ENCODE measurements at places on chromosomes 13 and 19.

GRCh38 chr13:52782471-52783448 lies 43.1 kb upstream of the CNMD start:
- DNase-seq: no peak

DNA sequence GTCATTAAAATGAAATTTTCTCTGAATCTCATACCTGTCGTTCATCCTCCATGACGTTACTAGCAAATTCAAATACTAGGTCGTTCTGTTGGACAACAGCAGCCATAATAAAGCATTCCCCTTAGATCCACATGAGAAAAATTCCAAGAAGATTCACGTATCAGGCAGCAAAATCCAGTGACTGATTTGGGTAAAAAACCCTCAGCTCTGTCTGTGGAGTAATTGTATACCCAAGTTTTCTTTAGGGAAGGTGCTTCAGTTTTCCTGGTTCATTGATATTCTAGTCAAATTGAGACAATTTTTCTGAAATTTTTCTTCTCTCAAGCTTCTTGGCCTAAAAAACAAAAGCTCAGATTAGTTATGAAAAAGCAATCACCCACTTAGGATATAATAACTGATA lies 37.2 kb downstream of the ELF1 start:
- DNase-seq: no peak

- peak; percentile 42 for DNase-seq
These were observed 75.9 kb downstream of the ESD start for GRCh38 chr13:46721054-46721453.

DNA sequence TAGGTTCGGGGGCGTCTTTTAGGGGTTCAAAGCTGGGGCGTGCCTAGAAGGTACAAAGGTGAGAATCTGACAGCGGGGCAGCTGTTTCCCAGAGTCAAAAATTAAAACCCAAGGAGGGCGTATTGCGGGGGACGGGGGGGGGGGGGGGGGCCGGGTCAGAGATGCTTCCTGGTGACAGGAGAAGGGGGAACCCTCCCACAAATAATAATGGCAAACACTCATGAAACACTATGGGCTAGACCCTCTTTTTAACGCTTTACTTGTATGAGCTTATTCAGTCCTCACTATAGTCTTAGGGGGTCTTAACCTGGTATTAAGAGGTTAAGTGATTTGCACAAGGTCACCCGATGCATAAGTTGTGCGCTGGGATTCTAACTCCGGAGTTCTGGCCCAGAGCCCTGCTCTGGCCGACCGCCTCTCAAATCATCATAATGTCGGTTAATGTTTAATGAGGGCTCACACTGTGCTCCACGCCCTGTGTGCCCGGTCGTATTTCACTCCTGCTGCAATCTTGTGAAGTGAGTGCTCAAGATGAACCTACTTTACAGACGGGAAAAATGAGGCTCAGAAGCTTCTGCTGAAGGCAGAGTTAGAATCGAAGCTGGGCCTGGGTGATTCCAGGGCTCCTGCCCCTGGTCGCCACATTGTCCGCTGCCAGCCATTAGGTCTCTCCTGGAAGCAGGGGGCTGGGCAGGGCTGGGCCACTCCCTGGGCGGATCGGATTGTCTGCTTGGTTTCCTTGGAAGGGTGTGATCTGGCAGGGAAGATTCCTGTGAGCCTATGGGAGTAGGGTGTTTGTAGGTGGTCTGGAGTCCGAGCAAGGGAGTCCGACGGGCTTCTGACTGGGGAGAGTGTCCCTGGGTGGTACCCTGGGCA lies 964 bp downstream of the PAK4 start:
- DNase-seq: no peak

DNA sequence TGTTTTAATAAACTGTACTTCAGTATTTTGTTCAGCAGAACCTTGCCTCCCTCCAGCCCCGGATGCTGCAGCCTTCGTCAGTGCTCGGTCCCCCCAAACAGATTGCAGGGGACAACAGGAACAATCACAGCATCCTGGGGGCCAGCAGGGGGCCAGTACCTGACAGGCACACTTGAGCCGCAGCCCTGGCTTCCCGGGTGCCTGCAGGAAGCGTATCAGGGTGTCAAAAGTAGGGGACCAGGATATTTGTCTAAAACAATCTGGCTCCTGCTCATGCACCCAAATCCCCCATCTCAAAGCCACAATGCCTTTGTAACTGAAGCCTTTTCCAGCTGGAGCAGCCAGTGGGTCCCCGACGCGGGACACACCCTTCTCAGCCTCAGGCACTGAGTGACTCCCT lies 167.5 kb upstream of the TSHZ3 start:
- DNase-seq: no peak

DNA sequence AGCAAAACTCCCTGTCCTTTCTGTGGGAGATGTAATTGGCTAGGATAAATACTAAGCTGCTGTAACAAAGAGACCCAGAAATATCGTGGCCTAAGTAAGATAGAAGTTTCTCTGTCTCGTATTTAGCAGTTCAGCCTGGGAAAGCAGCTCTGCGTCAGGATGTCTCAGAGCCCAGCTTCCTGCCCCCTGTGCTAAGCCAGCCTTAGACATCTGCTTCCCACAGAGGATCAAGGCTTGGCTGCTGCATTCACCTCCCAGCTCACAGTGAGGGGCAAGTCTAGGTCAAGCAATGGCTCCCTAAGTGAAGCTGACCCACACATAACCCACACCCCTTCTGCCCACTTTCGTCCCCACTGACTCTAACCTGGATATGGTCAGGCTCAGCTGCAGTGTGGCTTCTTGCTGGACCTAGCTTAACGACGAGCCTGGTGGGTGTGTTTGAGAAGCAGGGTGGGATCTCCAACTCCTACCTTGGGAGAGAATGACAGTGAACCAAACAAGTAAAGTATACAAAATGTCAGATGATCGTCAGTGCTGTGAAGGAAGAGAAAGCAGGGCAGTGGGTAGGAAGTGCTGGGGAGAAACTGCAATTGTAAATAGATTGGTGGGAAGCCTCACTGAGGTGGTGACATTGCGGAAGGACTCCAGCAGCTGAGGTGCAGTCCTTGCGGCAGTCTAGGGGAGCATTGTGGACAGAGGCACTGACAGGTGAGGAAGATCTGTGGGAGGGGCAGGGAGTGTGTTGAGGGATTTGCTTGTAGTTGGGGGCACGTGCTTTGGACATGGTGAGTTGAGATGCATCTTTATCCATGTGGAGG lies 82.9 kb downstream of the TNFRSF19 start:
- no peak for DNase-seq

- DNase-seq: no peak
These were observed 14.2 kb downstream of the HPN start for GRCh38 chr19:35055715-35056179.

DNA sequence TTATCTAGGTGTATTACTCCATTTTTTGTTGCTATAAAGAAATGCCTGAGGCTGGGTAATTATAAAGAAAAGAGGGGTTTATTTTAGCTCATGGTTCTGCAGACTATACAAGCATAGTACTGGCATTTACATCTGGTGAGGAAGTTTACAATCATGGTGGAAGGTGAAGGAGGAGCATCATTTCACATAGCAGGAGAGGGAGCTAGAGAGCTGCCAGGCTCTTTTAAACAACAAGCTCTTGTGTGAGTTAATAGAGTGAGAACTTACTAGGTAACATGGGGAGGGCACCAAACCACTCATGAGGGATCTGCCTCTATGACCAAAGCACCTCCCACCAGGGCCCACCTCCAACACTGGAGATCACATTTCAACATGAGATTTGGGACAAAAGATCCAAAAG lies 221.7 kb upstream of the GPC6 start:
- DNase-seq: no peak

DNA sequence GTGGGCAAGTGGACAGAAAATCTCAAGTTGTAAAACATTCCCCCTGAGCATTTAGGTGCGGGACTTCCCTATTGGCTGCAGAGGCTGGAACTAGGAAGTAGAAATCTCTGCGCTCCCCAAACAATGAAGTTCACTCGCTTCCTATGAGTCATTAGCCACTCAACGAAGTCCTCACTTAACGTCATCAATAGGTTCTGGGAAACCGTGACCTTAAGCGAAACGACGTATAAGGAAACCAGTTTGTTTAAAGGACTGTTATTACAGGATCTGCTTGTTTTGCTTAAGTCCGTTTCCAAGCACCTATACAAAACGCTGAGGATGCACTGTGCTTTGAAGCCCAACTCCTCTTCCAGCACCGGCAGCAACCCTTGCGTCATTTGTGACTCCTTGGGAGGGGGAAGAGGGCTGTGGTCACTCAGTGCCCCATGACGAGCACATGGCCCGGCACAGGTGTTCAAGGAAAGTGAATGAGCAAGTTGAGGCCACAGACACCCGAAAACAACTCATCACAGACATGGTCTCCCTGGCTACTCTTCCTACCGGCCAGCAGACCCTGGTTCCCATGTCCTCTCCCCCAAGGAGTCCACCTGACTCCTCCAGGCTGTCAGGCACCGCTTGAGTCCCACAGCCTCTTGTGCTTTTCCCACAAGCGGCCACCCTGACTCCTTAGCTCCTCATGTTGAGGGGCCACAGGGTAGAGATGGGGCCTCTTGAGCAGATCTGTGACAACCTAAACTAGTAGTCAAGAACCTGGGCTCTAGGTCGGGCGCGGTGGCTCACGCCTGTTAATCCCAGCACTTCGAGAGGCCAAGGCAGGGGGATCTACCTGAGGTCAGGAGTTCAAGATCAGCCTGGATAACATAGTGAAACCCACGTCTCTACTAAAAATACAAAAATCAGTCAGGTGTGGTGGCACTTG lies 4.8 kb downstream of the RPS16 start:
- peak; percentile 63 for DNase-seq

DNA sequence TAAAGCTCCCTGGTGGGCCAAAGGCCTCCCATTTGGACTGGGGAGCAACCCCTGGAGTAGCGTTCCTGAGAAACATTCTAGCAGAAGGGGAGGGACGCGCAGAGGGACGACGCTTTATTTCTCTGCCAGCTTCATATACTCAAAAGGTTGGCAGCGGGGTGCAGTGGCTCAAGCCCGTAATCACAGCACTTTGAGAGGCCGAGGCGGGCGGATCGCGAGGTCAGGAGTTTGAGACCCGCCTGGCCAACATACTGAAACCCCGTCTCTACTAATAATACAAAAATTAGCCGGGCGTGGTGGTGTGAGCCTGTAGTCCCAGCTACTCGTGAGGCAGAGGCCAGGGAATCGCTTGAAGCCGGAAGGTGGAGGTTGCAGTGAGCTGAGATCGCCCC lies 16.8 kb downstream of the RB1 start:
- DNase-seq: no peak

DNA sequence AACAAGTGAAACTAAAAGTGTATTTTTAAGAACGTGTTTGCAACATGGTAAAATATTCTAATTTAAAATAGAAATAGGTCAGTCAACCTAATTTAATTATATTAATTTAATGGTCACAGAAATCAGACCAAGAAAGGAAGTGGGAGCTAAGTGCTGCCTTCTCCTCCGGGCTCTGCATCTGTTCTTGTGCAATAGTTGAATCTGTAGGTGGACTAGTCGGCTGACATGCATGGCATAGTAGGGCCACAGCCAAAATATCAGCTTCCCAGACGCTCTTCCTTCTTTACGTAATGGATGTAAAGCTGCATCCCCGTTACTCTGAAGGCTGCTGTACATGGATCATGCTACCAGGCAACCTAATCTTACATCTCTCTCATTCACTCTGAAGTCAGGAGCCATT lies 47.3 kb downstream of the COL4A1 start:
- DNase-seq: no peak

DNA sequence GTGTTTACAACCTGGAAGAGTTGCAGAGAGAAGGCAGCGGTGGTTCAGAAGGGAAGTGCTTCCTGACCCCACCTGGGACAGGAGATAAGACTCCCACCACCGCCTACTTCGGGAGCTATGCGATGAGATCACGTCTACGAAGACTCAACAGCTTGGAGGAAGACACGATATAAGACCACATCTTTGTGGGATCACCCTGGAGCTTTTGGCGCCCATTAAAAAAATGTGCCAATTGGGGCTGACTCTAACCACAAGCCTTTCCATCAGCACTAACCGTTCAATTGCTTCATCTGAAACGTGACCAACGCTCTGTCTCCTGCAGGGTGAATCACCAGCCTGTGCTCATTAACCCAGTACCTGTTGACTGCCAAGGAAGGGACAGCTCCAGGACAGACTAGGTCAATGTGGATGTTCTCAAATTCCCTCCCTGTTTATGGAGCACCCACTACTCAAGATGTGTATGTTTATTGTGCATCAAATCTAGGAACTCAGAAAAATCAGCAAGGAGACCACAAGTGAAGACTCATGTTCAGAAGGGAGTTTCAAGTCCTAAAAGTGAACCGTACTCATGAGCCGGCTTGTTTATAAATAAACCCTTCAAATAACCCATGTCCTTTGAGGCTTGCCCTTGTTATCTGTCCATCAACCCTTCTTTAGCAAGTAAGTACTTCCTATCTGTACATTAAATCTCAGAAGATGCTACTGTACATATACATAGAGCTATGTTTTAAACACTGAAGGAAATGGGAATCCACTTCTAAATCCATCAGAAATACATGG lies 67.5 kb downstream of the LATS2 start:
- DNase-seq: no peak

GRCh38 chr19:29855087-29855486 lies 43.3 kb downstream of the CCNE1 start:
- DNase-seq: no peak

GRCh38 chr13:50936679-50937078 lies 27.1 kb downstream of the RNASEH2B start:
- no peak for DNase-seq

DNA sequence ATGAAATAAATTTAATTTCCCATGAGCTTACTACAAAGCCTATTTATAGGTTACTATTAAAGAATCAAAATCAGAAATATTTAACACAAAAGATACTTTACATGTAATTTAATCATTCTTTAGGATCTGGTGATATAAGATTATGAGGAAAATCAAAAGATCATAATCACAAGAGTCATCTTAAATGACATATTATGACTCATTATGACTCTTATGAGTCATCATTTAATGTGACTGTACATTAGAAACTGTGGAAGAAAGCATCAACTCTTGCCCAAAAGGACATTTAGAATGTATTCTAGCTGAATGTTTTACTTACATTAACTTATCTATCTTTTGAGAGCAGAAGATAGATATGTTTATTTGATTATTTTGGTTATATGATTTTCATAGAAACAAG lies 458.6 kb downstream of the DCT start:
- no peak for DNase-seq

GRCh38 chr19:49557641-49558325 lies 22.6 kb downstream of the NOSIP start:
- DNase-seq: no peak

All from activated T-cell treated with anti-CD3 and anti-CD28 coated beads, Interleukin-2, amount 50 U/mL, for 1 hour (primary cell).